ENCODE measurements at places on chromosomes 5 and 9. TPM values are rescaled to one million over a fixed set of nuclear protein-coding genes. Genes with fewer than 3 reads are reported as not detected.

DNA sequence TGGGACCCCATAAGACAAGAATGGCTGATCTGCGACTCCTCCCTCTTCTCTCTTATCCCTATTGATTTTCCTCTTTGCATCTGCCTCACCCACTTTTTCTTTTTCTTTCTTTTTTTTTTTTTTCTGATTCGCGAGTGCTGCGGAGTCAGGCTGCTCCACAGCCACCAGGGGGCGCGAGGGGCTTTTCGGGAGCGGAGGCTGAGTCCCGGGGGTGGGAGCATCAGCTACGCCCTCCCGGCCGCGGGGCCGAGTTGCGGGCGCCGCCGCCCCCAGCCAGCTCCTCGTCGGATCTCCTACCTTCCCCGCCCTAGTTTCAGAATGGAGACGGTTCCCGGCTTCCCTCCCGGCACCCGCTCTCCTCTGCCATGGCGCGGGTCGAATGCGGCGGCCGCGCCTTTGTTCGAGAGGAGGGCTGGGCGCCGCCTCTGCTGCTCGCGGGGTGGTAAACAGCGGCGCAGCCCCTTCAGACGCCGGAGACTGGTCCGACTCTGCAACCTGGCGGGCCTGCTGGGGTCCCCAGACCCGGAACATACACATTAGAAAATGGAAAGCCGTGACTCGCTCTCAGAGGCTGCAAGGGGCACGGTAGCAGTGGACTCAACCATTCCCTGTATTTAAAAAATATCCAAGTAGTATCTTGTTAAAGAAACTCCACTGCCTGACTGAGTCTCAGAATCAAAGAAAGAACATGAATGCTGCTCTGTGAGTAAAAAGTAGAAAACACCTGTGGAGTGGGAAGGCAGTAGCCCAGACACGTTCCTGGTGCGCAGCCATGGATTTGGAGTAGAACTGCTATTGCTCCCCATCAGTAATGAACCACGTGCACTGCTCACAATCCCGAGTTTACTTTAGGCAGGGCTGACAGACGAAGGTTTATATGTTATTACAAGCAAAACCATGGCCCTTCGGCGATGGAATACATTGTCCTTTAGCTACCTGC is 55.7 kb downstream of the DPYSL3 start:
- H3K27ac ChIP-seq: no peak overlapping the region
- peak; percentile 88 for DNase-seq
- no peaks in the 10 kb centered on the region for H3K27me3 ChIP-seq
- H3K4me3 ChIP-seq: peak overlapping the region; percentile 57
- no peaks in the 10 kb centered on the region for H3K36me3 ChIP-seq
- peaks cover 16% of the 10 kb centered on the region for H3K4me1 ChIP-seq

NDFIP1 gene
- total RNA-seq: 58.6 TPM

- no peaks in the 10 kb centered on the region for H3K27me3 ChIP-seq
- H3K27ac ChIP-seq: no peak overlapping the region
- H3K4me3 ChIP-seq: no peak overlapping the region
These were observed 2.2 kb downstream of the C5orf46 start for GRCh38 chr5:147904110-147904509.

GRCh38 chr9:20303066-20303465 is 319.2 kb downstream of the MLLT3 start:
- H3K27ac ChIP-seq: no peak overlapping the region
- DNase-seq: no peak
- H3K4me3 ChIP-seq: no peak overlapping the region
- no peaks in the 10 kb centered on the region for H3K36me3 ChIP-seq

AQP7 gene
- 10.4 TPM for total RNA-seq

ITGA2 gene
- total RNA-seq: 0.34 TPM

DNA sequence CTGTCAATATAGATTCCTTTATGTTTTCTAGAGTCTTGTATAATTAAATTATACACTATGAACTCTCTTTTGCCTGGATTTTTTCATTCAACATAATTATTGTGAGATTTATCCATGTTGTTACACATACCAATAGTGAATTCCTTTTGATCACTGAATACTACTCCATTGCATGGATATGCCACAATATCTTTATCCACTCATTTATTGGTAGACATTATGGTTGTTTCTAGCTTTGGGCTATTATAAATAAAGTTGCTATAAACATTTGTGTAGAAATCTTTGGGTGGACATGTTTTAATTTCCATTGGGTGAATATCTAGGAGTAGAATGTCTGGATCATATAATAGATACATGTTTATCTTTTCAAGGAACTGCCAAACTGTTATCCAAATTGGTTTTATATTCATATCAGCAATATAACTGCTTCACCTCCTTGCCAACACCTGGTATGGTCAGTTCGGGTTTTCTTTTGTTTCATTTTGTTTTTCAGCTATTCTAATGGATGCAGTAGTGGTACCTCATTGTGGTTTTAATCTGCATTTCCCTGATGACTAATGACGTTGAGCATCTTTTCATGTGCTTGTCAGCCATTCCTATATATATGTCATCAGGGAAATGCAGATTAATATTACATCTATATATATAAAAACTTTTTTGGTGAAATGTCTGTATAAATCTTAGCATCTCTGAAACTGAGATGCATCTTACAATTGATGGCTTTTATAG is 32.1 kb upstream of the TCF7 start:
- no peak for DNase-seq
- no peaks in the 10 kb centered on the region for H3K27me3 ChIP-seq
- no peak overlapping the region for H3K27ac ChIP-seq
- H3K4me3 ChIP-seq: no peak overlapping the region

DNA sequence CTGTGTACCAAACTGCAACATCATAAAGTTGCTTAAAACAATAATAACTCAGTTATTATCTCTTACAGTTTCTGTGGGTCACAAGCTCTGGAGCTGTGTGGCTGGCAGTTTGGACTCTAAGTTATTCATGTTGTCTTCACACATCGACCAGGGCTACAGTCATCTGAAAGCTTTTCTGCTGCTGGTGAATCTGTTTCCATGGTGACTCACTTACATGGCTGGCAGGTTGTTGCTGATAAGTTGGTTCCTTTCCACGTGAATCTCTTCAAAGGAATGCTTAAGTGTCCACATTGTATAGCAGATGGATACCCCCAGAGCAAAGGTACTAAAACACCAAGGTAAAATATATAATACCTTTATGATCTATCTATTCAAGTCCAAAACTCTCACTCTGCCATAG is 44.8 kb upstream of the CYLC2 start:
- H3K36me3 ChIP-seq: no peaks in the 10 kb centered on the region
- H3K27me3 ChIP-seq: no peaks in the 10 kb centered on the region
- H3K27ac ChIP-seq: no peak overlapping the region

- no peak overlapping the region for H3K4me3 ChIP-seq
- no peak overlapping the region for H3K27ac ChIP-seq
- no peaks in the 10 kb centered on the region for H3K36me3 ChIP-seq
- no peaks in the 10 kb centered on the region for H3K27me3 ChIP-seq
These were observed 39.2 kb upstream of the MAN2A1 start for GRCh38 chr5:109650493-109650892.

OR1J2 gene
- total RNA-seq: not detected

DNA sequence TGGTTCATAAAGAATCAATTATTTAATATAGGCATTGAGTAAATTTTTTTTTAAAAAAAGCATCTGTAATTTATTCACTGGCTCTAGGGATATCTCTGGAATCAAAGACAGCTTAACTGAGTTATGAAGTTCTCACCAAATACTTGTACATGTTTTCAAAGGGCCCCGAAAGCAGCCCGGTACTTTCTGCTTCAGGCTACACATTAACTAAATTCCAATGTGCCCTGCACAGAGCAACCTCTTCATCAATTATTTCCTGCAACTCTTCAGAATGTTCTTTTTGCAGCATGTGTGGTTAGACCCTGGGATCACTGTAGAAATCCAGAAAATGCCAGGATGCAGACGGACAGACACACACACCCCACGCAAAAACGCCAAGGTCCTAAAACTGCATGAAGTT is 209.0 kb downstream of the EFNA5 start:
- no peak overlapping the region for H3K4me3 ChIP-seq
- no peaks in the 10 kb centered on the region for H3K4me1 ChIP-seq
- no peak for DNase-seq
- no peaks in the 10 kb centered on the region for H3K27me3 ChIP-seq

DNA sequence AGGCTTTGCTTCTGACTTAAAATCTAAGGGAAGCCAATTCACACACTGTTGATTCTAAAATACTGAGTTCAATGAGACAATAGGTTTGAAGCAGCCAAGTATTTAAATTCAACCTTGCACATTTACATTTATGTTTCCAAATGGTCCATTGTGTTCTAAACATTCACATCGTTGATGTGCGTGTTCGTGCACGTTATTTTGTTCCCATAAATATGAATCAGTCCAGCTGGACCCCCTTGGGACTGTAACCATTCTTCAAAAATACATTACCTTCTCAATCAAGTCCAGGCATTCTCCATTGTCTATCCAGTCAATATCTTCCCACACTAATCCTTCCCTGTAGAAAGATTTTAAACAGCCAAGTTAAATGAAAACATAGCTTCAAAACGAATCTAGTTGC is 146.4 kb upstream of the RETREG1 start:
- peaks cover 4% of the 10 kb centered on the region for H3K36me3 ChIP-seq
- no peak overlapping the region for H3K27ac ChIP-seq
- H3K27me3 ChIP-seq: no peaks in the 10 kb centered on the region
- no peak for DNase-seq

- H3K27ac ChIP-seq: no peak overlapping the region
- no peak for DNase-seq
- H3K27me3 ChIP-seq: no peaks in the 10 kb centered on the region
- no peaks in the 10 kb centered on the region for H3K36me3 ChIP-seq
These were observed 179.9 kb downstream of the GAS1 start for GRCh38 chr9:86767373-86767772.

GRCh38 chr9:14769230-14769571 is 46.7 kb upstream of the CER1 start:
- no peak overlapping the region for H3K4me3 ChIP-seq
